ENCODE measurements at places on chromosomes 5 and 9. TPM values are rescaled to one million over a fixed set of nuclear protein-coding genes. Genes with fewer than 3 reads are reported as not detected.
A peak's percentile ranks its signal among the peaks of the same experiment; 100 is the strongest.

BAAT gene
- 0.08 TPM for total RNA-seq

NTNG2 gene
- 0.82 TPM for total RNA-seq

- ATAC-seq = no peak
Measured at GRCh38 chr9:117451311-117451710, 36.5 kb upstream of the ASTN2 start.

- peak; percentile 90 for ATAC-seq
Measured at GRCh38 chr5:122882831-122883230, 37.4 kb downstream of the SNX24 start.

DNA sequence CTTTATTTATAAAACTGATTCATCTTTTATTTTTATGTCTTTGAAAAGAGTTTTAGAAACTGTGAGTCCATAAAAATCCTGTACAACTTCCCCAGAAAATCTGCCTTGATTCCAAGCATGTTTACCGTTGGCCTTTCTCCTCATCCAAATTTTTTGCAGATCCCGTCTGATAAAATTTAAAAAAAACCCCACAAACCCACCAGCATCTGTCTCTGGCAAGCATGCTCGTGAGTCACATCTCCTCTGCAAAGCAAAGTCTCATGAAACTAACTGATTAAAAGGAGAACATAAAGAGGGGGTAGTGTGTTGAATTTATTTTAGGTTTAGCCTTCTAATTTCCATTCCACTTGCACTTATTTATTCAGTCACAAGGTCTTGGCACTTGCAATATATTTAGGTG lies 109.4 kb downstream of the MAT2B start:
- ATAC-seq = no peak

DNA sequence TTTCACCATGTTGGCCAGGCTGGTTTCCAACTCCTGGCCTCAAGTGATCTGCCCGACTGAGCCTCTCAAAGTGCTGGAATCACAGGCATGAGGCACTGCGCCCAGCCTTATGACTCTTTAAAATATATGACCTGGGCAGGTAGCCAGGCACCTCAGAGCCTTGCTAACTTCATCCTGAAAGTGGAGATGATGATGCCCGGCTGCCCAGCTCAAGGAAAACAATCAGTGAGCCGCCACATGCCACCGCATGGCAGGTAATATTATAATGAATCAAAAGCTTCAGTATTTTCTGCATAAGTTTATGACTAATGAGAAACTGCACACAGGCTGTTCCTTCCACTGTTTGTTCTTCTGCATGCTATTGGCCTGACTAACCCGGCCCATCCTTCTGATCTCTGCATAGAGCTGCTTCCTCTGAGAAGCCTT lies 30.4 kb upstream of the DMRT1 start:
- ATAC-seq = no peak

- no peak for ATAC-seq
Measured at GRCh38 chr9:89786655-89787054, 181.8 kb downstream of the GADD45G start.

- ATAC-seq = no peak
Measured at GRCh38 chr9:98412101-98412842, 156.8 kb upstream of the TBC1D2 start.

Data from activated T-helper 17 cell treated with anti-CD3 and anti-CD28 coated beads, Interleukin-2, amount 50 U/mL, for 72 hours (primary cell).